ENCODE measurements at places on chromosomes 16 and 17. TPM values are rescaled to one million over a fixed set of nuclear protein-coding genes. Genes with fewer than 3 reads are reported as not detected.

Gene SNAI3
- total RNA-seq: 0.34 TPM

Gene FOXJ1
- total RNA-seq: 0.15 TPM

Gene AFMID
- total RNA-seq: 28.5 TPM

Gene ST6GALNAC1
- 52.4 TPM for total RNA-seq

Gene TACO1
- 15.4 TPM for total RNA-seq

Gene CCL17
- total RNA-seq: not detected

Gene MYH2
- not detected for total RNA-seq

DNA sequence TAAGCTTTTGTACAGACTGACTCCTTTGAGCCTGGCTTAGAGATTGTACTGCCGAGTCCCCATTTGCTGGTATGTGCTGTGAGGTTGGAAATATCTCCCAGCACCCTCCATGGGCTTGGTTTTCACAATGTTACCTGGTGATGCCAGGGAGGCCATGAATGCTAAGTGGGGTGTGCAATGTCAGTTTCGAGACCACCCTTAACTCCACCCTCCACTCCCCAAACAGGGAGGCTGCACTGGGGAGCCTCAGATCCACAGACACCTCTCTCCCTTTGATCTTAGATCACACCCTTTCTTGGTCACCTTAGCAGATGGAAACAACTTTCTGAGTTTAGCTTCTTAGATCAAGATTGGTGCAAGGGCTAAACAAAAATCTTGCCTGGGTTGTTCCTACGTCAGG lies 28.6 kb upstream of the PIK3R6 start:
- no peak overlapping the region for H3K4me3 ChIP-seq
- H3K27ac ChIP-seq: no peak overlapping the region
- peaks cover 8% of the 10 kb centered on the region for H3K4me1 ChIP-seq
- H3K36me3 ChIP-seq: no peaks in the 10 kb centered on the region
- peaks cover 57% of the 10 kb centered on the region for H3K27me3 ChIP-seq

- DNase-seq: no peak
- peaks cover 6% of the 10 kb centered on the region for H3K4me1 ChIP-seq
- H3K36me3 ChIP-seq: peaks cover 9% of the 10 kb centered on the region
Observed at GRCh38 chr16:705431-706188, at the start of gene FBXL16. TSS of gene FBXL16 (minus strand) at chr16:705801. CDS start at chr16:697405, 8,396 bp downstream.

DNA sequence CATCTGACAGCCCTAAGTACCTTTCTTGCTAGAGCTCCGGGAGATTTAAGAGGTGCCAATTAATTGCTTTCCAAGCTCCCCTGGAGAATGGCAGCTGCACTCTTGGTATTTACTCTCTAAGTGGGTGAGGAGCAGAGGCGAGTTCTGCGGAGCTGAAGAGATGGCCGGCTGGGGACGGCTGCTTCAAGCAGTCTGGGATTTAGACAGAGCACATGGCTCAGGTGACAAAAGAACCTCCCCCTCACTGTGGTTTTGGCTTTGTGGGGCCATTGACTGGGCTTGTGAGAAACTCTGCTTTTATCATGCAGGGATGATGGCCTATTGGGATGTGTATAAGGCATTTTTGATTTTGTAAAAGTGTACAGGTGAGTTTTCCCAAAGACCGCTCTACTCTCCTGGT lies 239.3 kb upstream of the EEF2KMT start:
- H3K36me3 ChIP-seq: no peaks in the 10 kb centered on the region
- H3K4me3 ChIP-seq: no peak overlapping the region
- no peak overlapping the region for H3K27ac ChIP-seq
- DNase-seq: no peak

- H3K4me1 ChIP-seq: peaks cover 34% of the 10 kb centered on the region
- H3K27me3 ChIP-seq: no peaks in the 10 kb centered on the region
- H3K27ac ChIP-seq: no peak overlapping the region
- H3K36me3 ChIP-seq: peaks cover 5% of the 10 kb centered on the region
Observed at GRCh38 chr16:70429888-70430666, 8.8 kb downstream of the ST3GAL2 start.

- no peak overlapping the region for H3K27ac ChIP-seq
- no peaks in the 10 kb centered on the region for H3K27me3 ChIP-seq
- DNase-seq: no peak
- no peaks in the 10 kb centered on the region for H3K36me3 ChIP-seq
Observed at GRCh38 chr17:2911035-2911754, 115.0 kb downstream of the RAP1GAP2 start.

DNA sequence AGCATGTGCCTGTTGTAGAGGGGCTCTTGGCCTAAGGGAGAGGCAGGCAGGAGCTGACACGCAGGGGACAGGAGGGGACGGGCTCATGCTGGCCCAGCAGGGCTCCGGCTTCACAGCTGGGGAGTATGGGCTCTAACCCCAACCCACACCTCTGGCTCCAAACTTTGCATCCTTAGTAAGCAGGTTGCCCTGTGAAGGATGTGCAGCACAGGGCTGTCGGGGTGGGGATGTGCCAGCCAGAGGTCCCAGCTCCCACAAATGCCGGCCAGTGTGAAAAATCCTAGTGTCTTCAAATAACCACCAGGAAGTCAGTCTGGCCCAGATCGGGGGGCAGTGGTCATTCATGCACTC lies 14.0 kb upstream of the FAM83G start:
- H3K4me3 ChIP-seq: no peak overlapping the region
- DNase-seq: no peak
- no peaks in the 10 kb centered on the region for H3K36me3 ChIP-seq
- H3K27me3 ChIP-seq: no peaks in the 10 kb centered on the region
- H3K27ac ChIP-seq: no peak overlapping the region

DNA sequence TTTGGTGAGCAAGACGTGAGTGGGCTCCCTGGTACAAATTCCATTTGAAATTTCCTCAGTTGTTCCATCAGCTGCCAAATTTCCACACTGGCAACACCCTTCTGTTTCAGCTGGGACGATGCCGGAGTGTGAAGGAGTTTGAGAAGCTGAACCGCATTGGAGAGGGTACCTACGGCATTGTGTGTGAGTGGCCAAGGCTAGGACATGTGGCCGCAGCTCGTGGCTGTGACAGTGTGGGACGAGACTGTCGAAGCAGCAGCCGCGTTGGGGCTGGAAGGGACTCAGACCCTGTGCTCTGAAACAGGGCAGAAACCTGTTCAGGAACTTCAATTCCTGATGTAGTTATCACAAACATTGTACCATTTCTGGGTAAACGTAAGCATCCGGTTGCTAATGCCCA lies 2.7 kb downstream of the CDK10 start:
- H3K27me3 ChIP-seq: no peaks in the 10 kb centered on the region
- no peak for DNase-seq
- peaks cover 87% of the 10 kb centered on the region for H3K36me3 ChIP-seq
- H3K27ac ChIP-seq: no peak overlapping the region
- H3K4me1 ChIP-seq: peaks cover 10% of the 10 kb centered on the region

GRCh38 chr17:8144401-8145231 lies 7.6 kb downstream of the PER1 start:
- no peak overlapping the region for H3K4me3 ChIP-seq
- H3K27me3 ChIP-seq: no peaks in the 10 kb centered on the region
- no peak for DNase-seq
- H3K27ac ChIP-seq: no peak overlapping the region

GRCh38 chr16:10318798-10319500 lies 66.9 kb upstream of the ATF7IP2 start:
- peaks cover 9% of the 10 kb centered on the region for H3K4me1 ChIP-seq
- H3K27ac ChIP-seq: no peak overlapping the region
- no peaks in the 10 kb centered on the region for H3K27me3 ChIP-seq
- H3K36me3 ChIP-seq: peaks cover 4% of the 10 kb centered on the region
- DNase-seq: no peak

DNA sequence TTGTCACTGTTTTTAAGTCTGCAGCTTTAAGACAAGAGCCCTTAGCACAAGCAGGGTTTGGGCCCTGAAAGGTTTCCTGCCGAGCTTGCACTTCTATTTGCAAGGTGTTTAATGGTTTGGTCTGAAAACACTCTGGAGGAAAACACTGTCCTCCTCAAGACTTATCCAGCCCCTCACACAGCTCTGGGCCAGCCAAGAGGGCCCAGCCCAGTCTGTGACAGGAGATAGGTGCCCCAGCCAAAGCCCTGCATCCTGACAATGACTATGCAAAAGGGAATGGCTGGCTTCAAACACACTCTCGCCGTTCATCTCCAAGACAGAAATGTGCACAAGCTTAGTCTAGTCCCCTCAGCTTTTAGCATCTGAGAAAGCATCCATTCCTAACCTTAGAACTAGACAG lies 26.9 kb downstream of the MPG start:
- no peaks in the 10 kb centered on the region for H3K27me3 ChIP-seq
- no peak overlapping the region for H3K4me3 ChIP-seq
- peaks cover 30% of the 10 kb centered on the region for H3K36me3 ChIP-seq
- H3K4me1 ChIP-seq: no peaks in the 10 kb centered on the region

GRCh38 chr17:15220785-15221184 lies 44.3 kb downstream of the PMP22 start:
- DNase-seq: no peak
- no peak overlapping the region for H3K27ac ChIP-seq
- H3K4me1 ChIP-seq: no peaks in the 10 kb centered on the region
- H3K27me3 ChIP-seq: no peaks in the 10 kb centered on the region
- H3K4me3 ChIP-seq: no peak overlapping the region

DNA sequence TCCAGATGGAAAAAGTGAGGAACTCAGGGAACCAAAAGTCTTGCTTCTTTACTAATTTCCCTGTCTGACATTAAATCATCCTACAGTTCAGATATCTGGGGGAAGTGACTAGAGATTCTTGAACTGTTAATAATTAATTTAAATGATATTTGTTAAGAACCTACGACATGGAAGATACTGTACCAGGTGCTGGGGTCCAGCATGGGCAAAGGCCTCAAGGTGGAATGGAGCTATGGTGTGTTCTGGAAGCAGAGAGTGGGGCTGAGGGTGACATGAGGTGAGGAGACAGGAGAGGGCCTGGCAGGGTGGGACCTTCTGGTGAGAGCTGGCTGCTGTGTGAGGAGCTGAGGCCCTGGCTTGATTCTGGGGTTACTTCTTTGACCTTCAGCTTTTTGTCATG lies 6.0 kb upstream of the CCL2 start:
- no peak overlapping the region for H3K27ac ChIP-seq
- peaks cover 32% of the 10 kb centered on the region for H3K27me3 ChIP-seq

- no peak for DNase-seq
- no peak overlapping the region for H3K27ac ChIP-seq
- no peaks in the 10 kb centered on the region for H3K27me3 ChIP-seq
Observed at GRCh38 chr16:76879420-76879819, 311.6 kb upstream of the MON1B start.

DNA sequence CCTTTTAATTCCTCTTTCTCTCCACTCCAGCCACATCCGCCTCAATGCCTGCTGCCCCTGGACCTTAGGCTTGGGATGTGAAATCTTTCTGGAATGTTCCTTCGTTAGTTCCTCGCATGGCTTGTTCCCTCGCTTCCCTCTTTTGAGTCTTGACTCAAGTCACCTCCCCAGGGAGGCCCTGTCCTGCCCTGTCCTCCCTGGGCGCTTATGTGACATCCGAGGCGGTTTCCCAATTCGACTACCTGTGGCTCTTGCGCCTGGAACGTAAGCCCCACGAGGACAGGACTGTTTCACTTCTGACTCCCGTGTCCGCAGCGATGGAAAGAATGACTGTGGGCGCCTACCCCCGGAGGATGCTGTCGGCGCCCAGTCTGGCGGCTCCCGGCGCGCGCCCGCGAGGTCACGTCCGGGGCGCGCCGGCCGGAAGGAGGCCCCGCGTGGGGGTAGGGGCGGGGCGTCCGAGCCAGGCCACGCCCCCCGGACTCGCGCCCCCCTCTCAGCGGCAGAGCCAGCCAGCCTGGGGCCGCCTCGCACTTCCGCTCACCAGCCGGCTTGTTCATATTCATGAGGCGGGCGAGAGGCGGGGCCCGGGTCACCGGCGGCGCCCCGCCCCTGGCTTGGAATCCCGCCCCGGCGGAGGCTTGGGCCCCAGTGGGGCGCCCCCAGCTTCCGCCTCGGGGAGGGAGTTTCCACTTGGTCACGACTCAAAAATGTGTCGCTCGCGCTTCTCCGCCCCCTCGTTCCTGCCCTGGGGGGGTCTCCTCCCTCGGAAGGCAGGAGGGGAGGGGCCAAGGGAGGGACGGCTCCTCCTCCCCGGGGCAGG lies 8.4 kb upstream of the GLIS2 start:
- peaks cover 12% of the 10 kb centered on the region for H3K36me3 ChIP-seq
- peak overlapping the region; percentile 58 for H3K4me3 ChIP-seq
- H3K27me3 ChIP-seq: no peaks in the 10 kb centered on the region
- peak; percentile 92 for DNase-seq

DNA sequence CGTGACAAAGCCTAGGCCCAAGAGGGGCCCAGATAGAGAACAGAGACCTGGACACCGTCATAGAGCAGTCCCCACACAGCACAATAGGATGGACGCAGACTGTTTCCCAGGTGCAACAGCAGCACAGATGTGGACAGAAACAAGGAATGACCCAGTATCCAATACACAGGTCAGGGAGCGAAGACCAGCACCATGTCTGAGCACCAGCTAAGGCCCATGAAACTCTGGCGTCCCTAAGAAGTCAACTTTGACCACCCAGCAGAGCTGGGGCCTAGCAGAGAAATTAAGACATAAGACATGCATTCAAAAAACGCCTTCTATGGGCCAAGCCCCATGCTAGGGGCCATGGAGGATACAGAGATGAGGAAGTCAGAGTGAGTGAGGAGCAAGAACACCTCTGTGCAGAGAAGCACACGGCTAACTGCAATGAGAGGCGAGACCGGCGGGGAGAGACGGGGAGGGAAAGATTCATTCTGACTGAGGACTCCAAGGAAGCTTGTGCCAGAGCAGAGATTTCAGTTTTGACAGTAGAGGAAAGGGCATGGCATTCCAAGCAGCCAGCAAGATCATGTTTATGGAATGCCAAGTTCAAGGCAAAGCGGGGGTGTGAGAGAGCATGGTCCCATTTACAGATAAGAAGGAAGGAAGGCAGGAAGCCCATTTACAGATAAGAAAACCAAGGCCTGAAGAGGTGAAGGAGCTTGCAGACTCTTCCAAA lies 50.8 kb downstream of the PITPNM3 start:
- no peaks in the 10 kb centered on the region for H3K27me3 ChIP-seq
- H3K4me3 ChIP-seq: no peak overlapping the region
- DNase-seq: no peak
- H3K36me3 ChIP-seq: peaks cover 7% of the 10 kb centered on the region

DNA sequence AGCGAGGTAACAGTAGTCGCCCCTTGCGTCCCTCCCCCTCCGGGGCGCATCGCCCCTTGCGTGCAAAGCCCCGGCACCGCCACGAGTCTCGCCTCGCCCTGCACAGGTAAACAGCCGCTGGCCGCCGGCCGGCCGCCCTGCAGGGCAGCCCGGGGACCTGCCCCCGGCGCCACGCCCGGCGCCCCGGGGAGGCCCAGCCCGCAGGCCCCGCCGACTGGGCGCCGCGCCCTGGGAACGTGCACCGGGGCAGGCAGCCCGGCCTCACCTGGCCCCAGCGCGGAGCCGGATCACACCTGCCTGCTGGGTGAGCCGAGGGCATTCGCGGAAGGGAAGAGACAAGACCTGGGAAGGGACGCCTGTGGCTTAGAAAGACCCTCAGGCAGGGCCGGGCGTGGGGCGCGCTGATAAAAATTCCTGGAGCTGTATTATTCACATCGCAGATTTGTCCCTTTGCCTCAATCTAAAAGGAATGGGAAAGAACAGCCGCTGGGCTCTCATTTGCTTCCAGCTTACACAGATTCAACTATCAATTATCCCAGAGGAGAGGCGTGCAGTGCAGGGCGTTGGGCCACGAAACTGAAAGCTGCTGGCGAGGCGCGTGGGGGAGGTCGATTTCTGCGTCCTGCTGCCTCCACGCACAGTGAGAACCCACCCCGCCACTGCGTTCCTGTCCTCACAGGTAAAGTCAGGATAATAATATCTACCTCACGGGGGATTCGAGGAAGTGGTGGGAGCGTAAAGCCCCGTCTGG lies 451.9 kb downstream of the SLC39A11 start:
- peak overlapping the region; percentile 76 for H3K27ac ChIP-seq
- DNase-seq: peak; percentile 76
- no peaks in the 10 kb centered on the region for H3K27me3 ChIP-seq
- peaks cover 13% of the 10 kb centered on the region for H3K4me1 ChIP-seq
- peak overlapping the region; percentile 69 for H3K4me3 ChIP-seq
- H3K36me3 ChIP-seq: peaks cover 33% of the 10 kb centered on the region

All from Calu3 (cell line).